Left cardiac atrium (tissue), 4 donors: ENCODE measurements at places on chromosomes 13 and 19.

DNA sequence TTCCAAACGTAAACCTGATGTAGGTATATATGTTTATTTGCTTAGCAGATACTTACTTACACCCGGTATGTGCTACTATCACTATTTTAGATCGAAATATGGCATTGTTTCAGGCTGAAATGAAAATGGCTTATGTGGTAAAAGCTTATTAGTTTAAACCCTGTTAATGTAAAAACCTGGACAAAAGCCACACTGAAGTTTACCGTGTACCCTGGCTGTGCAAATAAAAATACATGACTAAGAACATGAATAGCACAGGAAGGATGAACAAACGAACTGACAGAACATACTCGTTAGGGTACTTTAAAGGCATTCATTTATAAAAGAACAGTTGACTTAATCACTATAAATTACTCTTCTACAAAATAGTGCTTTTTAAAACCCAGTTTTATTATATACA, 6.6 kb downstream of the CLDN10 start:
- no peak for DNase-seq

GRCh38 chr13:74024314-74024713, 109.9 kb downstream of the KLF12 start:
- DNase-seq, result no peak

DNA sequence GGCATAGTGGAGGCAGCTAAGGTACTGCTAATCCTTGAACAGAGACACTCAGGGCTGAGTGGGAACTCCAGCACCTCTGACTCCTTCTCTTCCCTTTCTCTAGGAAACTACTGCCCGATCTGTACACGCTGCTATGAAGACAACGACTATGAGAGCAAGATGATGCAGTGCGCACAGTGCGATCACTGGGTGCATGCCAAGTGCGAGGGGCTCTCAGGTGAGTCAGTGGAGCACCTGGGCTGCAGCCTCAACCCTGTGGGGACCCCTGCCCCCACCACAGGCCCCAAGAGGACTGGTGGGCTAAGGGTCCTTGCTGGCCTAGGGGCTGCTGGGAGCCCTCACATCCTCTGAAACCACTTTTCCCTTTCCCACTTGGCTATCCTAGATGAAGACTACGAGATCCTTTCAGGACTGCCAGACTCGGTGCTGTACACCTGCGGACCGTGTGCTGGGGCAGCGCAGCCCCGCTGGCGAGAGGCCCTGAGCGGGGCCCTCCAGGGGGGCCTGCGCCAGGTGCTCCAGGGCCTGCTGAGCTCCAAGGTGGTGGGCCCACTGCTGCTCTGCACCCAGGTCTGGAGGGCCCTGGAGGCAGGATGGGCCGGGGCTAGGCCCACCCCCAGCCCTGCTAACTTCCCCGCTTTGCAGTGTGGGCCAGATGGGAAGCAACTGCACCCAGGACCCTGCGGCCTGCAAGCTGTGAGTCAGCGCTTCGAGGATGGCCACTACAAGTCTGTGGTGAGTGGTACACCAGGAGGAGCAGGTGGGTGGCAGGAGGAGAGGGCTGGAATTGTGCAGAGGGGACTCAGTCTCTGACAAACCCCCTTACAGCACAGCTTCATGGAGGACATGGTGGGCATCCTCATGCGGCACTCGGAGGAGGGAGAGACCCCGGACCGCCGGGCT, 9.5 kb downstream of the KMT2B start:
- no peak for DNase-seq

GRCh38 chr19:42635233-42635539, 40.5 kb upstream of the CEACAM8 start:
- DNase-seq, result no peak

DNA sequence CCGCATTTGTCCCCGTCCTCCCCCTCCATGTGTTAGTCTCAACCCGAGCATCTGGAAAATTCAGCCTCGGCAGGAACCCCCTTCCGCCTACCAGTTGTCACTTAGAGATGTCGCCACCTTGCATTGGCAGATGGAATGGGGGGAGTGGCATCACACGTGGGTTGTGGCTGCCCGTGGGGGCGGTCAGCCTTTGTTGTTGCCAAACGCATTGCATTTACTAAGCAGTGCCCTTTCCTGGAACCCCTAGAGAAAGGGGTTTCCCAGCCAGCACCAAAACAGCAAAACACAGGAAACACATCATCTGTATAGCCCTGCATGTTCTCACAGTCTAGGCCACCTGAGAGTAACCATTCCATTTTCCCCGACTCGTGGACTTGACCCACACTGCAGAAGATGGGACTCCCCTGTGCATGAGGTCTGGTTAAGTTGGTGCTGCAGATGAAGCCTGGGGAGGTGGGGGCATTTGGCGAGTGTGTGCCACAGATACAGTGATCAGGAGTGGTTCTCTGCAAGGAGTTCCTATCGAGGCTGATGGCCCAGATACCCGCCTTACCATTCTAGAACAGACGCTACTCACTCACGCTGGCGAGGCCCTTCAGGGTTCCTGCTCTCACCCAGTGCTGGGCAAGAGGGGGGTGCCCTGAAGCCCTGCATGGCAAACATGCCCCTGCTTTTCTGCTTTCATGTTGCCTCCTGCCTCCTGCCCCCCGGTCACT, 38.3 kb downstream of the TMED1 start:
- DNase-seq, result no peak

- DNase-seq, result peak; percentile 66
These were observed 7.6 kb downstream of the CAPN12 start for GRCh38 chr19:38736413-38737280.

GRCh38 chr13:77740097-77740735, 42.7 kb downstream of the SLAIN1 start:
- no peak for DNase-seq

DNA sequence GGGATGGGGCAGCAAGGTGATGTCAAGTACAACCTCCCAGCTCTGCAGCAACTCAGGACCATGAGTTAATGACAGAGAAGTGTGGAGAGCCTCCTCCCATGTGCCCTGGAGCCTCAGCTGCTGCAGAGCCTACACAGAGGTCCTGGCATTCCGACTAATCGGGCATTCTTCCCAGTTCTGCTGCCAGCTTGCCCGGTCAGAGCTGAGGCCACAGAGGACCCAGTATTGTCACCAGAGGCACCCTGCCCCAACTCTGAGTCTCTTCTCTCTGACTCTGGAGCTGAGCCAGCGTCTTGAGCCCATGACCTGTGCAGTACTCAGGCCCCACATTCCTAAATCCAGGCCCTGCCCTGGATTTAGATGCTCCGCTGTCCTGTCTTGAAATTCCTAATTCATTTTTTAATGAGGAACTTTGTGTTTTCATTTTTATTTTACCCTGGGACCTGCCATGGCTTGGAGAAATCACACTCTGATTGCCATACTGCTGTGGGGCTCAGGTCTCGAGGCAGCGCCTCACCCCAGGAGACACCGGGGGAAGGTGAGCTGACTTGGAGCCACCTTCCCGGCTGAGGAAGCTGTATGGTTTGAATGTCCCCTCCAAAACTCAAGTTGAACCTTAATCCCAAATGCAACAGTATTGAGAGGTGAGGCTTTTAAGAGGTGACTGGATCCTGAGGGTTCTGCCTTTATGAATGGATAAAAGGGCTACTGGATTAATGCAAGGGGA, 144.9 kb upstream of the ZNF507 start:
- no peak for DNase-seq

- no peak for DNase-seq
These were observed 949 bp upstream of the ZNF260 start for GRCh38 chr19:36528921-36529518.

GRCh38 chr13:60275208-60275607, 111.5 kb upstream of the DIAPH3 start:
- DNase-seq, result no peak

- DNase-seq, result no peak
These were observed 230.7 kb downstream of the NDFIP2 start for GRCh38 chr13:79711631-79712030.

DNA sequence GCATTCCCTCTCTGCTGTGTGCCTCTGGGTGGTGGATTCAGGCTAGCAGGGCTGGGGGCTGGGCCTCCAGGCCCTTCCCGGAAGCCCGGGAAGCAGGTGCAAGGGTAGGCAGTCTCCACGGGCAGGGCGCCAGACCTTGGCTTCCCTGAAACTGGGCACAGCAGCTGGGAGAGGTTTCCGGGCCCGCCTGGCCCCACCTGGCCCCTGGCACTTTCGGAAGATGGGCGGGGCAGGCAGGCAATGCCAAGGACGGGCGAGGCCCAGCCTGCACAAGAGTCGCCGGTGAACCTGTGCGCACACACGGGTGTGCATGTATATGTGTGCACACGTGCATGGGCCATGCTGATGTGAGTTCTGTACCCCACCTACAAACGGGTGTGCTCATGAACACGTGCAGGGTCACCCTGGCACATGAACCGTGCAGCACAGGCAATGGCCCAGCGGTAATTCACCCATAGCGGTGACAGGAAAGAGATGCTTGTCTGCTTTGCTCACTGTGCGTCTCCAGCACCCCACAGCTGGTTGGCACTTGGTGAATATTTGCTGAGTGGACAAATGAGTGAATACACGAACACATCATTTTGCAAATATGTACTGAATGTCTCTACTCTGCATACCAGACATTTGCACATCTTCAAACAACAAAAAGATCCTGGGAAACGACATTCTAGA, 15.3 kb downstream of the GADD45B start:
- DNase-seq, result no peak

DNA sequence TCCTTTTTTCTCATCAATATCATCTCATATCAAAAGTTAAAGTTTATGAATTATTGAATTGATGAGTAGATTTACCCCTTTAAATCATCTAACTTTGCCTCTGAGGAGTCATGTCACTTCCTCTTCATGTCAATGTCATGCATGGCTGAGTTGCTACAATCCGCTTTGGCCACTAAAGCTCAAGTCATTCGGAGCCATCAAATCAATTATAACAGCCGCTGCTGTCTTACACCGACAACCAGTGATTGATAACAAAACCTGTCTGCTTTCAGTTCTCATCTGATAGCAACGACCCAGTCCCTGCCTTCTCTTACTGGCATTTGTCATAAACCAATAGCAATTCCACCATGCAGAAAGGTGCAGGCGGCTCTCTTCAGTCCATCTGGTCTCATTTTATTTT, 429.3 kb downstream of the DIAPH3 start:
- DNase-seq, result no peak

- no peak for DNase-seq
These were observed 9.4 kb downstream of the C19orf12 start for GRCh38 chr19:29705706-29706105.

DNA sequence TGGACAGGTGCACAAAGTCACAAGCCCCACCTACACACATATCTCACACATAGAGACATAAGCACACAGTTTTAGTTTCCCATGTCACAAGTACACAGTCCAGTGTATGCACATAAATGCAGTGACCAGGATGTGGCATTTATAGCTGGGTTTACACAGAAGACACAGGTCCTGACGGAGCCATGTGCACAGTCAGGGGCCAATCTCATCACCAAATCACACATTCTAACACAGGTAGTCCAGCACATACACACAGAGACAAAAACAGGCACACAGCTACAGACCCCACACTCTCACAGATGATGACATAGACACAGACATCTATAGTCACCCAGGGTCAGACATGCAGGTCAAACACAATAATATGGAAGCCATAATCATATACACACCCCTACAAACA, 2.1 kb downstream of the NUMBL start:
- DNase-seq, result no peak

GRCh38 chr13:99548448-99548847, 47.2 kb downstream of the TM9SF2 start:
- DNase-seq, result no peak

DNA sequence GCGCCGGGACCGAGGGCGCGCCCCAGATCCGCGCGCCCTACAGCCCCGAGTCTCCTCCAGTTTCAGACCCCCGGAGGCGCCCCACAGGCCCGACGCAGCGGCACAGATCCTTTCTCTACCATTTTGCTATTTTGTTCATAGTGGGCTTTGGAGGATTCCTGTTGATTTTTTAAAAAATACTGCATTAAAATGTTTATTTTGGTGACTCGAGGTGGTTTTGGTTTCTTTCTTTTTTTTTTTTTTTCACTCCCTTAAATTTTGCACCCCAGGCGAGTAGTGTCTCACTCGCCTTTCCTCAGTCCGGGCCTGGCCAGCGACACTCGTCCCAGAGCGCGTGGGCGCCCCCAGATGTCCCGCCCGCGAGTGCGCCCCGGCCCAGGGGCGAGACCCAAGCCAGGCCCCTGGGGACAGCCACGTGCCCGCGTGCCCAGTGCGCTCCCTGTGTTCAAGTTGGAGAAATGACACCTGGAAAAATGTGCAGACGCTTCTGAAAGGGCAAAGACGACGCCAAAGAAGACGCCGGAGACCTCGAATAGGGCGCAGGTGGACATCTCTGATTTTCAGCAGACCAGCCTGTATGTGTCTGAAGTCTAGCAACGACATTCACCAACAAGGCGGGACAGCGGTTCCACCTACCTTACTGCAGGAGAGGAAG, 471 bp upstream of the INSR start:
- peak; percentile 79 for DNase-seq

- DNase-seq, result no peak
These were observed 44.4 kb upstream of the ZNF91 start for GRCh38 chr19:23439623-23440022.

DNA sequence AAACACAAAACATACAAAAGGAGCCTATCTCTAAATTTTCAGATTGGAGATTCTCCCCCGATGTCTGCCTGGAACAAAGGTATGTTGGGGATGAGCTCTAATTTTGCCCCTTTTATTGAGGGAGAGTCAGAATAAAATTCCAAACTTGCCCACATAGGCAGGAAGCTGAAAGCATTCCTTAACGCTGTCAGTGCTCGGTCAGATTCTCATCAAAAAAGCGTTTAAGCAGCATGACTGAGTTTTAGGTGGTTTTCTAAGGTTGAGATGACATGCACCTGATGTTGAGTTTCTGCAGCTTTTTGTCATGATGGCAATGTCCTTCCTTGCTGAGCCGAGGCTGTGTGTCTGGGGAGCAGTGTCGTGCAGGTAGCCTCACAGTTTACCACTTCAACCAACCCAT, 48.4 kb upstream of the MEDAG start:
- DNase-seq, result no peak

DNA sequence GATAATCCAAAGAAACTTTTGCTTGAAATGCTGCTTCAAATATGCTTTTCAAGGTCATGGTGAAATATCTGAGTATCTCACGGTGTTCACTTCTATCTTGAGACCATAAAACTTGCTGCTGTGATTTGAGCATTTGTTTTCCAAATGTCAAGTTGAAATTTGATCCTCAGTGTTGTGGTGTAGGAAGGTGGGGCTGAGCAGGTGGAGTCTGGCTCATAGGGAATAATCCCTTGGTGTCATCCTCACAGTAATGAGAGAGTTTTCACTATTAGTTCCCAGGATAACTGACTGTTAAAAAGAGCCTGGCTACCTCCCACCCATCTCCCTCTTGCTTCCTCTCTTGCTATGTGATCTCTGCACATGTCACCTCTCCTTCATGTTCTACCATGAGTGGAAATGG, 858.0 kb upstream of the SLITRK5 start:
- DNase-seq, result no peak

DNA sequence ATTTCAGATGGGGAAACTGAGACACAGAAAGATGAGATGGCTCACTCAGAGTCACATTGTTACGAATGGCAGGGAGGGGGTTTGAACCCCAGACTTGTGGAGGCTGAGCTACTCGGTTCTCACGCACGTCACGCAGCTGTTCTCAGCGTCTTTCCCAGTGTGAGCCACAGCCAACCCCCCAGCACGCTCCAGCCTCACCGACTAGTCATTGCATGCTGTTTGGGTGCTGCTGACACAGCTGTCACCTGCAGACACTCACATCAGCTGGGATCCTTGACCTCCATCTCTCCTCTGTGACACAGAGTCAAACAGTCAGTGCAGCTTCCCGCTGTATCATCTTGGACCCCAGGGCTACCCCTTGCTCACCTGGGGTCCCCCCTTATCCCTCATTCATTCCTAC, 2.4 kb upstream of the NCAN start:
- DNase-seq, result no peak
